Activated naive CD4-positive, alpha-beta T cell treated with anti-CD3 and anti-CD28 coated beads, Interleukin-2, amount 50 U/mL, for 72 hours (primary cell): ENCODE measurements at places on chromosomes 5 and 9. TPM values are rescaled to one million over a fixed set of nuclear protein-coding genes. Genes with fewer than 3 reads are reported as not detected.
A peak's percentile ranks its signal among the peaks of the same experiment; 100 is the strongest.

Gene NR5A1
- not detected for total RNA-seq

Gene CBY3
- total RNA-seq, result not detected

Gene CERCAM
- 3.2 TPM for total RNA-seq

Gene CCL27
- 0.64 TPM for total RNA-seq

Gene ANKRD55
- total RNA-seq, result 3.7 TPM

Gene CYSRT1
- total RNA-seq, result 0.34 TPM

Gene SLC4A9
- 0.41 TPM for total RNA-seq

GRCh38 chr5:55636177-55636576 is 75.9 kb downstream of the SLC38A9 start:
- DNase-seq, result no peak

DNA sequence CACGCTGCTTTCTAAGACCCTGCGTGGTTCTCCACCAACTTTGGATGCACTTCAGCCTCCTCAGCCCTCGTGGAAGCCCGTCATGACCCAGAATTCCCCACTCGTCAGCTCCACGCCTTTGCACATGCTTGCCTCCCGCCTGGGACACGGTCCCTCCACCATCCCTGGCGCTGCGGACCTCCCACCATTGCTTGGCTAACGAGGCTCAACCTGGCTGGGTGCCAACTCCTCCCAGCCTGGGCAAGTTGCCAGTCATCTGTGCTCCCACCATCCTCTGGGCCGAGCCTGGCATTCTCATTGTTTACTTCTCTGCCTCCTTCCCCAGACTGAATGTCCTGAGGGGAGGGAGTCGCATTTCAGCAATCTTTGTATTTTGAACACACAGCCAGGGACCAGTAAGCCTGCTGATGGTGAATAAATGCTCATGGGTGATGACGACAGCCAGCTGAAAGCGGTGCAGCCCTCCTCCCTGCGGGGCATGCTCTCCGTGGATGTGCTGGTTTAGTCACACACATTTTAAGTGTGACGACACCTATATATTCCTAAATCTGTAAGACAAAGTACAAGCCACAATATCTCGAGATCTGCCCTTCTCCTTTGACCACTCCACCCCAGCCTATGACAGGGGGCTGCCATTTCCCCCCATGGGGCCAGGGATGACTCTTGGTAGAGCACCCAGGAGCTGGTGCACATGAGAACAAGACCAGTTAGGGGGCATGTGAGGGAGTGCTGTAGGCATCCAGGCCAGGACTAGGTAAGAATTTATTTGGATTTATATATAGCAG is 37.6 kb downstream of the ANKRD33B start:
- peak; percentile 43 for DNase-seq

GRCh38 chr9:9846557-9846956 is 766.2 kb downstream of the PTPRD start:
- DNase-seq, result no peak

GRCh38 chr5:179301376-179301775 is 43.9 kb downstream of the ADAMTS2 start:
- no peak for DNase-seq

DNA sequence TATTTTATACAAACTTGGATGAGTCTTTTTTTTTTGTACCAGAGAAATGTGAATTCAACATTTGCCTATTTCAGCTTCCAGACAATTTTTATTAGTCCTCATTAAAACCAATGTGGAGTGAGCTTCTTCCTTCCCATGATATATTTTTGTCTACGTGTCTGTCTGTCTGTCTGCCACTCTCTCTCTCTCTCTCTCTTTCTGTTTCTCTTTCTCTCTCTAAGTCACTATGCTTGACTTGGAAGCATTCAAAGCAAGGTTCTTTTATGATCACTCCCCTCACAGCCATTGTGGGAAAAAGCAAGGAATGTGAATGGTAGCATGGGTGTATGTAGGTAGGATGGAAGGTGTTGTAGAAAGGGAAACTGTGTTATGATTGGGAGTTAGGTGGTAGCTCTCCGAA is 80.2 kb downstream of the SNCAIP start:
- DNase-seq, result no peak

- no peak for DNase-seq
Observed at GRCh38 chr9:8206720-8207119, 407.1 kb upstream of the DMAC1 start.

DNA sequence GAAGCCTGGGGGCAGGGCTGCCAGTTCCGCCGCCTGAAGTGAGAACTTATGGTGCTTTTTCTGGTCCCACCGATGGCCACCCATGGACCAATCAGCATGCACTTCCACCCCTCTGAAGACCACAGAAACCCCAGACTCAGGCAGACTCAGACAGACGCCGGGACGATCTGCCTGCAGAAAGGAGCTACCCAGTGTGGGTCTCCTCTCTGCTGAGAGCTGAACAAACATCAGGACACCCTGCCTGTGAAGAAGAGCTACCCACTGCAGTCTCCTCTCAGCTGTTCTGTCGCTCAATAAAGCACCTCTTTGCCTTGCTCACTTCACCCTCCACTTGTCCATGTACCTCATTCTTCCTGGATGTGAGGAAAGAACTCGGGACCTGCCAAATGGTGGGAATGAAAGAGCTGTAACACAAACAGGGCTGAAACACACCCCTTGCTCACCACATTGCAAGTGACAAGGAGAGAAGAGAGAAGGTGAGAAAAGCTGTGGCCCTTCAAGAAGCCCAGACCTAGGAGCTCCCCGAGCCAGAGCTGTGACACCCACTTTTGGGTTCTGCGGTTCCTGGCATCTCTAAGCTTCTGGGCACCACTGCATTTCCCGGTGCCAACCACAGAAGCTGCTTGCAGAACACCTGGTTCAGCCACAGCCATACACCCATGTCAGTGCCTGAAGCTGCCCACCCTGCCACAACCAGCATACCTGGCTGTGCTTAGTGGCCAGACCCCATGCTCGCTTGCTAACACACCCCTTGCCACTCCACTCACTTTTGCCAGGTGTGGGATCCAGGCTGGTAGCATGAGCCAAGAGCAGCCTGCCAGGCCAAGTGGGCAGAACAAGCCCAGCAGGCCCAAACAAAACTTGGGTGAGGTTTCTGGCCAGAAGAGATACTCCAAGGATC is 114.3 kb upstream of the TSLP start:
- no peak for DNase-seq

DNA sequence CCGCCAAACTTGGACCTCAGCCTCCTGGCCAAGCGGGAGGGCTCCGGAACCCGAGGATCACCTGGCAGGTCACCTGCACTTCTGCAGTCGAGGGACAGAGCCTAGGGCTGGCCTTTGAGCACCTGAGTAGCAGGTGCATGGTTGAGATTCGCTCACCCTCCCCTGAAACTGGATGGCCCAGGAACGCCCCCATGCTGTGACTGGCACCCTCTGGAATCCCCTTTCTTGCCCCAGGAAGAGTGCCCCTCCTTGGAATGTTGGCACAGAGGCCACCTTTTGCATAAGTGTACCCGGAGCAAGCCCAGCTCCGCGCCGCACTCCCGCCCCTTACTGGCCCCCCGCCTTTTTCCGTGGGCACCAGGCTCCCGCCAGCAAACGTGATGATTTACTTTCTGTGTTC is 112.5 kb upstream of the IER5L start:
- DNase-seq, result no peak

- DNase-seq, result no peak
Observed at GRCh38 chr5:60514152-60514551, 185.8 kb downstream of the DEPDC1B start.

DNA sequence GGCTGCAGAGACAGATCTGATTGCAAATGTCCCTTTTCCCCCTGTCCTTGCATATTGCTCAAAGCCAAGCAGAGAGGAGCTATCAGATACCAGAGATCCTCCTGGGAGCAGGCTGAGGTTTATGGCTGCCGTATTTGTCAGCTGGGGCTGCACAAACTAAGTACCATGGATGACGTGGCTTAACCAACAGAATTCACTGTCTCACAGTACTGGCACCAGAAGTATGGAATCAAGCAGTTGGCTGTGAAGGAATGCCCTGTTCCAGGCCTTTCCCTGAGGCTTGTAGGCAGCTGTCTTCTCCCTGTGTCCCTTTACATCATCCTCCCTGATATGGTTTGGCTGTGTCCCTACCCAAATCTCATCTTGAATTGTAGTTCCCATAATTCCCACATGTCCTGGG is 2.6 kb downstream of the CFAP90 start:
- no peak for DNase-seq

- no peak for DNase-seq
Observed at GRCh38 chr5:72092074-72092473, 15.2 kb upstream of the MAP1B start.

DNA sequence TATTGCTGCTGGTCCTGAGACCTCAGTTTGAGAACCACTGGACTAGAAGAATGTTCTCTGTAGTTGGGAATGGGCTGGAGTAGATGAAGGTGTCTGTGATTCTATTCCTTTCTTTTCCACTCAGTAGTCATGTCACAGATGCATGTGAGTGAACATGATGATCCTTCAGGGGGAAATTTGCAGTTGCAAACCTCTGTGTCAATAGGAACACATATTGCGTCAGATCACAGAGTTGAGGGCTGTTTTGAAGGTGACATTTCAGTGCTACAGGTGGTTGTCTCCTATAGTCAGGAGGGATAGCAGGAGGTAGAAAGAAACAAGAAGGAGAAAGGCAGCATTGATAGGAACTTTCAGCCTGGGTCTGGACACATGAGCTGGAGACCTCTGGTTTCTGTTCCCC is 239.3 kb downstream of the ARHGEF28 start:
- DNase-seq, result no peak

- DNase-seq, result no peak
Observed at GRCh38 chr9:100511205-100511604, 38.3 kb downstream of the TMEFF1 start.

DNA sequence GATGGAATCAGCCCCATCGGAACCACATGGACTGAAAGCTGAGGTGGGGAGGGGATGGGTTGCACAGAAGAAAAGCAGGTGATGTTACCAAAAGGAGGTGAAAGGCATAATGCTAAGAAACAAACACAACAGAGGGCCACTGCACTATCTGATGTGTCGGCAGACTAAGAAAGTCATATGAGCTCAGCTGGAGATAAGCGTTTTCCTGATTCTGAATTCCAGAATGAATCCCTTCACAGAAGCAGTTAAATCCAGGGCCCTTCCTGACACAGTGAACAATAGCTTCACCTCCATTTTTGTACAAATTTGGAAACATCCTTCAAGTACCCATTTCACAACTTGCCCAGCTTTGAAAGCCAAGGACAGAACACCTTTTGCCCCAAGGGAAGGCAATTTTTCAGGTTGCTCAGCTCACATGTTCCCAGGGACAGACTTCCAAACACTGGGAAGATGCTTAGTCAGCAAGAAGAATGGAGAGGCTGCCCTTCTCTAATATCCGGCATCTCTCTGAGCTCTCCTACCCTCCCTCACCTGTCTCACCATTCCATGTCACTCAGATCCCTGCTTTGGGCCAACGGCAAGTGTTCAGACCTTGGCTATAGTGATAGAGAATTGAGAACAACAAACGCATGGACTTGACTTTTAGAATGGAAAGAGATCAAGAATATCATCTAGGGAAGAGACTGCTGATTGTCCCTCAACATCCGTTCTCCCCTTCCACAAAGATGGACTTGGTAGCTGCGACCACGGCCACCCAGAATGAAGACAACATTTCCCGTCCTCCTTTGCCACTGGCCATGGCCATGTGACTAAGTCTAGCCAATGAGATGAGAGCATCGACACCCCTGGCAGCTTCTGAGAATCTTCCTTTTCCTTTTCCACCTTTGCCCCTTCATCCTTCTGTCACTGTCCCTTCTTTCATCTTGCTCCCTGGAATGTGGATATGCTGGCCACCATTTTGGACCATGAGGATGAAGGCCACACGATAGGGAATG is 68.6 kb upstream of the IL17B start:
- no peak for DNase-seq

GRCh38 chr5:61995486-61995885 is 310.5 kb upstream of the KIF2A start:
- DNase-seq, result no peak

DNA sequence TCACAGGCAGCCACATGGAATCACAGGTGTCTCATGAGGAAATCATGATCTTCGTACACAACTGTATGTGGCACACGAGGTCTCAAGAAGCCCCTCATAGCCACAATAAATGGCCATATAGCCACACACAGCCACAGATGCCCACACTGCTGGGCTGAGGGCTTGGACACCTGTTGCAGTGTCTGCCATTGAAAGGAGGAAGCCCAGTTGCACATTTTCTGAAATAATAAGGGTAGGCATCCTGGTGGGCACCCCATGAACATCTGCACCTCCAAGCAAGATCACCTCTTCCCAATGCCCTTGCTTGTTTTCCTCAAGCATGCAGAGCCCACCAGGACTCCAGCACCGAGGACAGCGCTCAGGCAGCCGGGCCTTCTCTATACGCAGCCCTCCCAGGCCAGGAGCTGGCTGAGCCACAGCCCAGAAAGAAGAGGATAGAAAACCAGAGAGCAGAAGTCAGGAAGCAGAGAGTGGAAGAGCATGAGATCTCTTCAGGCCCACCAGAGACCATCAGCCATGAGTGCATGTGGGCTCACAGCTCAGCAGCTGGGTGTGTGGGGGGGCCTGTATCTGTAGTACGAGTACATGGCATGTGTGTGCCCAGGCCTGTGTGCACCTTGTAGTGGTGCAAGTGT is 1.0 kb upstream of the ACSL6 start:
- DNase-seq, result peak; percentile 48

DNA sequence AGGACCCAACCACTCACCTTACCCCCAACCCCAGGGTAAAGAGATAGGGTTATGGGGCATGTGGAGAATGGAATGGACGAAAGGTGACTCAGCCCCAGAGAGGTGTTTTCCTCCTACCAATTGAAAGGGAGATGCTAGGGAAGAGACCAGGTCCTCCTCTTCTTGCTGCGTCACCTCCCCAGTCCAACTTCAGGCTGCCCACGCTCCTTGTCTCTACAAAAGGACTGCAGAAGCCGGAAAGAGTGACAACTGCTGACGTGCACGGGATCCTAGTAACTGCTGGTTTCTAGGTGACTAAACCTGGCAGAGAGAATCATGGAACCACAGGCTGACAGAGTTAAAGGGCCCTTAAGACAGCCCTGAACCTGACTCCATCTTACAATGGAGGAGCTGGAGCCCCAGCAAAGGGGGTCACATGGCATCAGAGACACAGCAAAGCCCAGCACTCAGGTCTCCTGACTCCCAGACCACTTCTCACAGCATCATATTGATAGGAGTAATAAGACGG is 2.2 kb downstream of the GPX3 start:
- no peak for DNase-seq

DNA sequence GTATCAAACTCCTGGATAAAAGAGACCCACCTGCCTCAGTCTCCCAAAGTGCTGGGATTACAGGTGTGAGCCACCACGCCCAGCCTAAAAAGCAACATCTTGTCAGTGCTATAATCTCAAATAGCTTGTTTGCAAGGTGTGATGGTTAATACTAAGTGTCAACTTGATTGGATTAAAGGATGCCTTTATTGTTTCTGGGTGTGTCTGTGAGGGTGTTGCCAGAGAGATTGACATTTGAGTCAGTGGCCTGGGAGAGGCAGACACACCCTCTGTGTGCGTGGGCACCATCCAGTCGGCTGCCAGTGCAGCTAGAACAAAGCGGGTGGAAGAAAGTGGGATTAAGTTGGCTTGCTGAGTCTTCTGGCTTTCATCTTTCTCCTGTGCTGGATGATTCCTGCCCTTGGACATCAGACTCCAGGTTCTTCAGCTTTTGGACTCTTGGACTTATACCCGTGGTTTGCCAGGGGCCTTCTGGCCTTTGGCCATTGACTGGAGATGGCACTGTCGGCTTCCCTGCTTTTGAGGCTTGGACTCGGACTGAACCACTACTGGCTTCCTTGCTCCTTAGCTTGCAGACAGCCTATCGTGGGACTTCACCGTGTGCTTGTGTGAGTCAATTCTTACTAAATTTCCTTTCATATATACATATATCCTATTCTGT is 28.1 kb downstream of the TARS1 start:
- DNase-seq, result no peak
